Fibroblast of gingiva (primary cell): ENCODE measurements at places on chromosomes 2 and 18.

GRCh38 chr18:49067071-49067470 is 116.3 kb upstream of the SMAD7 start:
- no peak for DNase-seq

DNA sequence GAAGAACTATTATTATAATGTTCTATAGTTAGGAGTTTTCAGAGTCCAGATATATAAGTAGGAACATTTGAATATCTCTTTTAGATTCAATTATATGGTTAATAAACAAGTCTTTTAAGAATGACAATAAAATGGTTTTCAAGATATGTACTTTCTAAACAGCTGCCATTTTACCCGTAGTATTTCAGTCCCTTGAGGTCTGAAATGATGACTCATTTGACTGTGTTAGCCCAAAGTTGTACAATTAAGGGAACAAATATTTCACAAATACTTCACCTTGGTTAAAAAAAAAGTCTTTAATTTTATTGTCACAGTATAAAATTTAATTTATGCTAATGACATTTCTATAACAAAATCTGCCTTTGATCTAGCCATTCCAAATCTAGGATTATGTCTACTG is 91.6 kb upstream of the TANK start:
- peak; percentile 17 for DNase-seq

GRCh38 chr2:181438261-181438660 is 18.9 kb upstream of the ITGA4 start:
- DNase-seq: no peak

DNA sequence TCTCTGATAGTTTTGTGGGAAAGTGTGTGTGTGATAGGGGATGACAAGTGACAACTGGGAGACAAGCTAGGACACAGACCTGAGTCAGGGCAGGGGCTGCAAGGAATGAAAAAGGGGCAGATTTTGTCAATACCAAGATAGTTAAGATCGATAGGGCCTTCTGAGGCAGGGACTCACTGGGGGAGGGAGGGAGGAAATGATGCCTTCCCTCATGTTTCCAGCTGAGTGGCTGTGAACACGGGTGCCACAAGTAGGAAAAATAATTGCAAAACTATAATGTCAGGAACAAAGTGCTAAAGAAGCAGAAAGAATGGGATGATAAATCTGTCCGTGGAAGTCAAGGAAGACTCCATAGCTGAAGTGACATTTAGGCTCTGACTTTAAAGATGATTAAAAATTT is 24.2 kb downstream of the CDH2 start:
- no peak for DNase-seq

- DNase-seq: no peak
These were observed 564 bp upstream of the TTR start for GRCh38 chr18:31591113-31591512.

DNA sequence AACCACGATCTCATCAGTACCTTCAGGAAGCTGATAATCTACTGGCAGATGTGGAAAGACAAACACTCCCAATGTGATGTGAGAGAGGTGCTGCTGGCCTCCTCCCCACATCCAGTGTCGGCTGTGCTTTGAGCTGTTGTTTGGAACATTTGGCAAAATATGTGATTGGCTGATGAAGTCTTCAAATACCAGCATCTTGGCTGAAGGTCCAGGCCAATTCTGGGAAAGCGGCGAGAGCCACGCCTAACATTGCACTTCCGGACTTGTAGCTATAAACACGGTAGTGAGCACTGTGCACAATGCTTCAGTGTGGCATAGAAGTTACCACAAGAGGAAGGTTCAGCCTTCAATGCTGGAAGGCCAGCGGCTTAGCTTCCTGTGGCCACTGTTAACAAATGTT is 198.8 kb downstream of the DCDC2C start:
- DNase-seq: no peak

- DNase-seq: no peak
These were observed 758.1 kb upstream of the ACVR2A start for GRCh38 chr2:147086715-147087114.

- no peak for DNase-seq
These were observed 87.5 kb downstream of the ZCCHC2 start for GRCh38 chr18:62610351-62610700.

DNA sequence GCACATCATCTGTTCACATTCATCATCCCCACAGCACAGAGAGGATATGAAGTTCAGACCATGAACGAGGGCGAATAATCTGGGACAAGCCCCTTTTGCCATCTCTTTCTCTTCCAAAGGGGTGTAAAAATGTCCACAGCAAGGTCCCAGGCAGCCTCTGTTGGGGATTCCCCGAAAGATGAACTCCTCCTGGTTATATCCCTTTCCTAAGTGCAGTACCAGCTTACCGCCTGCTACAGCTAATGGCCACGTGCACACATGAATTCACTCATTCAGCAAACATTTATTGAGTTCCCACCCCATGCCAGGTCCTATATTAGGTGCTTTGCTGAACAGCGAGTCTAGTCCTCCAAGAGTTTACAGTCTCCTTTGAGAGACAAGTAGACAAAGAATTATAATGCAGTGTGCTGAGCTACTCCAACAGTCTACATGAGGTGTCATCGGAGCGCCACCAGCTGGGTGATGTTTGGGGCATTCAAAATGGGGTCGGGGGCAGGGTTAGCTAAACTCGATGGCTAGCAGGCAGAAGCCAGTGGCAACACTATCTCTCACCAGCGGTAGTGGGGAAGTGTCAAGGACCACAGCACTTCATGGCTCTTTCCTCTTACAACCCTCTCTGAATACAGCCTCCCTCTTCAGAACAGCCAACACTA is 228.9 kb downstream of the TMEM163 start:
- no peak for DNase-seq

DNA sequence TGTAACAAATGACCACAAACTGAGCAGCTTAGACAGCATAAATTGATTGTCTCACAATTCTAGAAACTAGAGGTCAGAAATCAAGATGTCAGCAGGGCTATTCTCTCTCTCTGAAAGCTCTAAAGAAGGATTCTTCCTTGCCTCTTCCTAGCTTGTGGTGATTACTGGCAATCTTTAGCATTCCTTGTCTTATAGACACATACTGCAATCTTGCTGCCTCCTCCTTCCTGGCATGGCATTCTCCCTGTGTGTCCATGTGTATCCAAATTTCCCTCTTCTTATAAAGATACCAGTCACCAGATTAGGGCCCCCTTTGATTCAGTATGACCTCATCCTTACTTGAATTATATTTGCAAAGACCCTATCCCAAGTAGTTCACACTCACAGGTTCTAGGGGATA is 2.3 kb downstream of the ASB3 start:
- peak; percentile 7 for DNase-seq

GRCh38 chr2:104774631-104775030 is 79.3 kb upstream of the POU3F3 start:
- DNase-seq: peak; percentile 70

DNA sequence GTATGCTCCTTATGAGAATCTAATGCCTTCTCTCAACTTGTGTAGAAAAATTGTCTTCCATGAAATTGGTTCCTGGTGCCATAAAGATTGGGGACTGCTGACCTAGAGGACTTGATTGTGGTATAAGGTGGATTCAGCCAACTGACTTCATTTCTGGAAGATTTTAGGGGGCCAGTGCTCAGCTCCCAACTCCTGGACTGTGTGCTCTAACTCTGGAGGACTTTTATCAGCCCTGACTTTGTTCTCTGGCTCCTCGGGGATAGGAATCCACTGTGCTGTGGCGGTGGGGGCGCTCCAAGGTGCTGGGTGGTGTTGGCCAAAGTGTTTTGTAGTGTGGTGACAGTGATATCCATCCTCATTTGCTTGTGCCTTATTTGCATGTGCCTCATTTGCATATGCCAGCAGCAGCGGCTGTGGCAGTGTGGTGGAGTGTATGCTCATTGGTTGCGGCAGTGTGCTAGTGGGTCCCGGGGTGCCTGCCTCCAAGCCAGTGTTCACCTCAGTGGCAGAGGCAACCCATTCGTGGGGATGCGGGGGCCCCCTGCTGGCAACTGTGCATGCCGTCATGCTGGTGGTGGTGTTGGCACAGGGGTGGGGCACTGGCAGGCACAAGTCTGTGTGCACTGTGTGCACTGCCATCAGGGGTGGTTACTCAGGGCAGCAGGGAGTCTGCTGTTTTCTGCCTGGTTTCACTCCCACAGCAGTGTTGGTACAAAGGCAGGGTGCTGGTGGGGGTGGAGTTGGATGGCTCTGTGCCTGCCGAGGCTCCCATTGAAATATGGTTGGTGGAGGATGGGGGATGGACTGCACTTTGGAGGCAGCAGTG is 19.6 kb downstream of the EHBP1 start:
- no peak for DNase-seq

- peak; percentile 24 for DNase-seq
These were observed 34.9 kb downstream of the SCN1A start for GRCh38 chr2:166092889-166093288.

DNA sequence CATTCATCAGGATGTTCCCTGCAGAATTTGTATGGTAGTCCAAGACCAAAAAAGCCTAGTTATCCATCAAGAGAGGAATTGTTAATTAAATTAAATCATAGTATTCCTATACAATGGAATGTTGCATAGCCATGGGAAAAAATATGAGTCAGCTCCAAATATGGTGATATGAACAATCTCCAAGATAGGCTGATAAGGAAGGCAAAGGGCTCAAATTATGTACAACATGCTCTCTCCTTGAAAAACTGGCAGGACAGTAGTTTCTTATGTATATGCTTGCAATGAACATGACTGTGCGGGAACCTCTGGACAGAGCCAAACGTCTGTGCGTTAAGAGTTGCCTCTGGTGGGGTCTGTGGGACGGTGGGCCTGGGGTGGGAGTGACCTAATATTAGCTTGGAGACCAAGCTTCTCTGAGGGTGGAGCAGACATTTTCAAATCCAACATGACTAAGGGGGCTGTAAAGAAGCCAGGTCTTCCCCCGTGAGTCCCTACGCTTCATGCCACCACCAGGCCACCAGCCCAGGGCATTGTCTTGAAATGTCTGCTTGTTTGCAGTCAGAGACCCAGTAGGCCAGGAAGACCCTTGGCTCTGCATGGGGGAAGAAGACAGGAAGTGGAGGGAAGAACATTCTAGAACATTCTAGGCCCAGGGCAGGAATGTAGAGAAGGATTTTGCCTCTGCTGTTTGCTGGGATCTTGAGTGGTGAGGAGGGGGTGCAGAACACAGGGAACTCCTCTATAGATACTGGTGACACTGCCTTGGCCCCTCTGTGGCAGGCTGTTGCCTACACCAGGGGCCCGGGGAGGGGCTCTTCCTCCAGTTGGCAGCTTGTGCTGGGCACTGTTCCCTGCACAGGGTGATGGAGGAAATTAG is 244.0 kb upstream of the HS6ST1 start:
- DNase-seq: no peak

- DNase-seq: no peak
These were observed 195.4 kb upstream of the RMP24 start for GRCh38 chr18:35777039-35777438.

GRCh38 chr18:11246495-11247300 is 97.3 kb upstream of the PIEZO2 start:
- DNase-seq: peak; percentile 84

- DNase-seq: no peak
These were observed 12.1 kb upstream of the ITGA6 start for GRCh38 chr2:172415157-172415864.

DNA sequence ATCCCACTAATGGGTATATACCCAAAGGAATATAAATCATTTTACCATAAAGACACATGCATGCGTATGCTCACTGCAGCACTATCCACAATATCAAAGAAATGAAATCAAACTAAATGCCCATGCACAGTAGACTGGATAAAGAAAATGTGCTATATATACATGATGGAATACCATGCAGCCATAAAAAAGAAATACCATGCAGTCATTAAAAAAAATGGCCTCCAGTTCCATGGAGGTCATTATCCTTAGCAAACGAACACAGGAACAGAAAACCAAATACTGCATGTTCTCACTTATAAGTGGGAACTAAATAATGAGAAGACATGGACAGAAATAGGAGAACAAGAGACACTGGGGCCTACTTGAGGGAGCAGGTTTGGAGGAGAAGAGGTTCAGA is 53.6 kb upstream of the SERTAD2 start:
- DNase-seq: no peak

- DNase-seq: no peak
These were observed 70.7 kb upstream of the FN1 start for GRCh38 chr2:215506604-215506990.

- no peak for DNase-seq
These were observed 176.8 kb downstream of the LOXHD1 start for GRCh38 chr18:46480226-46480625.

- no peak for DNase-seq
These were observed 12.0 kb downstream of the ONECUT2 start for GRCh38 chr18:57447154-57447621.

GRCh38 chr18:59553273-59553870 is 143.9 kb downstream of the CCBE1 start:
- no peak for DNase-seq

- DNase-seq: peak; percentile 37
These were observed 54.7 kb downstream of the VWC2L start for GRCh38 chr2:214465363-214466146.

DNA sequence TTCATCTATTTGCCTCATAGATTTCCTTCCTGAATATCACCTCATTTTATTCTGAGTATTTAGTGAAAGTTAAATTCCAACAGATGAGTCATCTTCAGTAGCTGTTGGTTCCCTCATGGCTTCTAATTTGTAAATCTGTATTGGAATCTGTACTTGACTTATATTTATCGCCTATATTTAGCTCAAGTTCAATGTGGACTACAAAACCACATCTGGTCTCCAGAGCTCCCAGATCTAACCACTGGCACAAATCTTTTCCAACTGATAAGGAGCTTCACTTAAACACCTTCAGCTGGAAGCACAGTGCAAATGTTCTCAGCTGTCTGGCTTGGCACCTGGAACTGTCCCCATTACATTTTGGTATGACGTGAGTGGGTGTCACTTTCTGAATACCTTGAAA is 82.8 kb upstream of the DSEL start:
- peak; percentile 17 for DNase-seq

- DNase-seq: no peak
These were observed 26.7 kb downstream of the RAB1A start for GRCh38 chr2:65103013-65103715.

DNA sequence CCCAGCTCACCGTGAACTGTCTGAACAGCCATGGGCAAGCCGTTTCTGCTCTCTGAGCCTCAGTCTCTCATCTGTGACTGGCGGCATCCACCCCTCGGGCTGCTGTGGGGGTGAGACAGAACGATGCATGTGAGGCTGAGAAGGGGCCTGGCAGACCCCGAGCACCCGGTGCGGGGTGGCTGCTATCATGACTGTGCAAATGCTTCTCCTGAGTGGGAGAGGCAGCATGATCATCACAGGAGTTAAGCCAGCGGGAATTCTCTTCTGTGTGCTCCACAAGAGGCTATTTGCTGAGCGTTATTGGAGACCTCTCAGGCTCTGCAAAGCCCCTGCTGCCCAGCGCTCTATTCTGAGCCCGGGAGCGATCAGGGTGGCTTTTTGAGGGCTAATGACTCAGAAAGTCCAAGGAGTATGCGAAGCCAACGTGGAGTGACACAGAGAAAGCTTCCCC is 45.8 kb upstream of the ID2 start:
- no peak for DNase-seq

GRCh38 chr2:42053791-42054701 is 6.2 kb downstream of the PKDCC start:
- DNase-seq: no peak

DNA sequence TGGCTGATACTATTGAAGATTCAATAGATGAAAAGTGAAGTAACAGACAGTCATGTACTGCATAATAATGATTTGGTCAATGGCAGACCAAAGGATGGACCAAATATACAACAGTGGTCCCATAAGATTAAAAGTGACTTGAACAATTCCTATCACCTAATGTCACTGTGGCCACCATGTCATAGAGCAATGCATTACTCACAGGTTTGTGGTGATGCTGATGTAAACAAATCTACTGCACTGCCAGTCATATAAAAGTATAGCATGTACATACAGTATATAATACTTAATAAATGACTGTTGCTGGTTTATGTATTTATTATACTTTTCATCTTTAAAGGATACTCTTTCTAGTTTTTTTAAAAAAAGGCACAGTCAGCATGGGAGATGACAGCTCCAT is 99.9 kb downstream of the USP34 start:
- DNase-seq: no peak
